ENCODE measurements at places on chromosomes 1 and 21.

GRCh38 chr1:8690253-8690525, 127.3 kb downstream of the RERE start:
- no peak for DNase-seq

GRCh38 chr1:39196244-39197215, 8.0 kb upstream of the MACF1 start:
- DNase-seq, result peak; percentile 71

GRCh38 chr1:223832637-223832943, 13.2 kb downstream of the TP53BP2 start:
- DNase-seq, result no peak

- DNase-seq, result no peak
These were observed 87.5 kb downstream of the DDX20 start for GRCh38 chr1:111843177-111843576.

GRCh38 chr1:41907446-41907845, 11.3 kb downstream of the HIVEP3 start:
- no peak for DNase-seq

DNA sequence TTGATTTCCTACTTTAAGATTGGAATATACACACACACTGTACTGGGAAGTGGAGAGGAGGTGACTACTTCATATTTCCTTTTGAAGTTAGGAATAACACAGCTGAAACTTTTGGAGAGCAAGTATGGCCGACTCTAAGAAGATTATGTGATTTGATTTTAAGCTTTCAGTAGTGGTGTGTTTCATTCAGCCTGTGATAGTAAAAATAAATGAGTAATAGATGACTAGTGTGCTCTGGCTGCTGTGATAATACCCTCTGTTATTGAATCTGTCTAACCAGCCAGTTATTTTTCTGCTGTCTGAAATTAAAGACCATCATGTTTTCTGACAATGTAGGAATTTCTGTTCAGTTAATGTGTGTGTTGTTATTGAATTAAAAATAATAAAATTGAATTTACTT, 48.3 kb downstream of the CTTNBP2NL start:
- DNase-seq, result peak; percentile 83

GRCh38 chr1:156523801-156524480, 23.4 kb upstream of the MEF2D start:
- DNase-seq, result no peak
